ENCODE measurements at places on chromosomes 1 and 21. TPM values are rescaled to one million over a fixed set of nuclear protein-coding genes. Genes with fewer than 3 reads are reported as not detected.

DNA sequence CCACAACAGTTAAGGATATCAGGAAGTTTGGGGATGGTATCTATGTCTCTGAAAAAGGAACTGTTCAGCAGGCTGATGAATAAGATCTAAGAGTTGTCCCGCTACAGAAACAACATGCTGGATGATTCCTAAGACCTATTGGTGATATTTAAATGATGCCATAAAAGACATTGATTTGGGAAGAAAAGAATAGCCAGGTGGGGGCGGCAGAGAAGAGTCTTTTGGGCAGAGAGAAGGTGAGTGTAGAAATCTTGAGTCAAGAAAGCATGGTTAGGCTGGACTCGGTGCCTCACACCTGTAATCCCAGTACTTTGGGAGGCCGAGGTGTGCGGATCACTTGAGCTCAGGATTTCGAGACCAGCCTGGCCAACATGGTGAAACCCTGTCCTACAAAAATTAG lies 11.8 kb upstream of the TMEM201 start:
- no peaks in the 10 kb centered on the region for H3K4me1 ChIP-seq
- no peaks in the 10 kb centered on the region for H3K36me3 ChIP-seq
- H3K27ac ChIP-seq = no peak overlapping the region
- DNase-seq = no peak

DNA sequence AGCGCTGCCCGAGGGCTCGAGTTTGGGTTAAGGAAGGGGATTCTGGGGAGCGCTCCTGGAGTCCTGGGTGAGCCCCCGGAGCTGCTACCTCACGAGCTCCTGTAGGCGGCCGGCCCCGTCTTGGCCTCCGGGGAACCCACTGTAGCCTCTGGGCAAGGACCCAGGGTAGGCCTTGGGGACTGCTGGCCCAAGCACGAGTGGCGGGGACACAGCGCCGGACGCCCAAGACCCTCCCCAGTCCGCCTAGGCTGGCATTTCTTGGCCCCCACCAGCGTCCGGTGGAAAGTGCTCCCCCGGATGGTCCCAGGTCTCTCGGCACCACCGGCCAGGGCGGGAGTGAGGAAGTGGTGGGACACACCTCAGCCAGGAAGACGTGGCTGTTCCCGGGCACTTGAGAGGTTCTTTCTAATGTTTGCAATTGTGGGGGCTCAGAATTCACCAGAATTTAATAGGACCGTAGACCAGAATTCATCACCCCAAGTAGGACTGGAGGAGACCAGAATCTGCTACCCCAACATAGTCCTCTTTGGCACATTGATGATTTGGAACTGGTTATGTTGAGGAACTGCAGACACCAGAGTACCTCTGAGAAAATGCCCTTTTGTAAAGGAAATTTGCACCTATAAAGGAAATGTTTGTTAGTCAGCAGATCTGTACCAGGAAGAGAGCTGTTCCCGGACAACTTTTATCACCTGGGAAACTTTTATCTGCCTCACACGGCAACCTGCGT lies 622 bp upstream of the TMPRSS2 start:
- H3K27me3 ChIP-seq = no peaks in the 10 kb centered on the region
- no peak for DNase-seq
- H3K4me1 ChIP-seq = peaks cover 11% of the 10 kb centered on the region
- peak overlapping the region; percentile 70 for H3K27ac ChIP-seq
- H3K36me3 ChIP-seq = no peaks in the 10 kb centered on the region

DNA sequence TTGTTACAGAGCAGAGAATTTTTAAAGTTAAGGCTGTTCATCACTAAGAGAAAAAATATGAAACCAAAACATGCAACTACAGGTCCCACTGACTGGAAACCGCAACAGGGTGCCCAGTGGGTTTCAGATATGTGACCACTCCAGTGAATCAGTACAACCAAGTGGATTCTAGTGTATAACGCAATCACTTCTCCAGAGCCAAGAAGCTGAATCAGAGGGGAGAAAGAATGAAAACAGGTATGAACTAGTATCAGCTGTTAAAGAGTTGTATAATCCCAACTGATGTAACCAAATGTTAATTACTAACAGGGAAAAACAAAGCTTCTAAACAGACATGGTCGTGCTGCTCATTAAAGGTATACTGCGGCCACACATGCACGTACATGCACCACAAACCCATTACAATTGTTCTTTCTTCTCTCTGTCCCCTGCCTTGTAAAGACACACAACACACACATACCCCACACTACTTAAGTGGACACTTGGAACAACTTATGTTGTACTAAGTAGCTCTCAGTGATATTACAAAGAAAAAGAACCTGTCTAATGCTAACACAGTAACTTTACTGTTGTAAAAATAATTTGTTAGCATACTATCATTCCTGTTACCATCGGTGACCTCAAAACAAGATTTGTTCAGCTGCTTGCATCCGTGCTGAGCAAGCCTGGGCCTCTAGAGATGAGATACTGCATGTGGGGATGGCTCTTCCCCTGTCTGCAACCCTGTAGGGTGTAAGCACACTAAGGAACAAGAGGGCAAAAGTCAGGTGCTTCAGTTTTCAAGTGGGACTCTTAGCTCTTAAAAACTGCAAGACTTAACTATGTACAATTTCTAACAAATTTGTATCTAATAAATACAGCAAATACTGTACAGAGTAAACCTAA lies 74.2 kb downstream of the PTPN14 start:
- no peaks in the 10 kb centered on the region for H3K36me3 ChIP-seq
- no peaks in the 10 kb centered on the region for H3K27me3 ChIP-seq
- peaks cover 24% of the 10 kb centered on the region for H3K4me1 ChIP-seq
- peak overlapping the region; percentile 83 for H3K27ac ChIP-seq
- H3K4me3 ChIP-seq = peak overlapping the region; percentile 5
- DNase-seq = no peak

- no peaks in the 10 kb centered on the region for H3K4me1 ChIP-seq
- DNase-seq = no peak
- no peak overlapping the region for H3K4me3 ChIP-seq
- no peaks in the 10 kb centered on the region for H3K27me3 ChIP-seq
- H3K27ac ChIP-seq = no peak overlapping the region
Measured at GRCh38 chr1:79376106-79376505, 369.6 kb upstream of the ADGRL4 start.

- no peak for DNase-seq
- H3K4me1 ChIP-seq = no peaks in the 10 kb centered on the region
- peaks cover 27% of the 10 kb centered on the region for H3K27me3 ChIP-seq
- no peak overlapping the region for H3K4me3 ChIP-seq
- no peaks in the 10 kb centered on the region for H3K36me3 ChIP-seq
Measured at GRCh38 chr21:45846373-45847160, 135.0 kb upstream of the COL6A1 start.

DNA sequence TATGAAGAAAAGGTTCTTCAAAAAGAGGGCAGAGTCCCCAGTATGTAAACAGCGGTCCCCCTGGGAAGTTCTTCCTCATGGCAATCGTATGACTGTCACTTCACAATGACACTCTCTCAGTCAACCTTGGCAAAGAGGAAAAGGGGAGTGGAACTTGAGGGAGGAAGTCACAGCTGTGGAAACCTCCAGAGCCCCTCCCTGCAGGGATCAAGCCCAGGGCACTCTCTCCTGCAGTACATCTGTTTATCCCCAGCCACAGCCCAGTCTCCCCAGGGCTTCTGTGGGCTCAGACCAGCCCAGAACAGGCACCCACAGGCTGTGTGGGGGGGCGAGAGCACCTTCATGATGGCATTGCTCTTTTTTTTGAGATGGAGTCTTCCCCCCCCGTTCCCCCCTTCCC lies 2.0 kb downstream of the ATP13A2 start:
- H3K4me3 ChIP-seq = no peak overlapping the region
- H3K36me3 ChIP-seq = peaks cover 19% of the 10 kb centered on the region
- H3K4me1 ChIP-seq = peaks cover 27% of the 10 kb centered on the region
- peak overlapping the region; percentile 88 for H3K27ac ChIP-seq
- no peak for DNase-seq

GRCh38 chr1:23931491-23931880 lies 18.3 kb upstream of the CNR2 start:
- no peaks in the 10 kb centered on the region for H3K4me1 ChIP-seq
- H3K27ac ChIP-seq = no peak overlapping the region

DNA sequence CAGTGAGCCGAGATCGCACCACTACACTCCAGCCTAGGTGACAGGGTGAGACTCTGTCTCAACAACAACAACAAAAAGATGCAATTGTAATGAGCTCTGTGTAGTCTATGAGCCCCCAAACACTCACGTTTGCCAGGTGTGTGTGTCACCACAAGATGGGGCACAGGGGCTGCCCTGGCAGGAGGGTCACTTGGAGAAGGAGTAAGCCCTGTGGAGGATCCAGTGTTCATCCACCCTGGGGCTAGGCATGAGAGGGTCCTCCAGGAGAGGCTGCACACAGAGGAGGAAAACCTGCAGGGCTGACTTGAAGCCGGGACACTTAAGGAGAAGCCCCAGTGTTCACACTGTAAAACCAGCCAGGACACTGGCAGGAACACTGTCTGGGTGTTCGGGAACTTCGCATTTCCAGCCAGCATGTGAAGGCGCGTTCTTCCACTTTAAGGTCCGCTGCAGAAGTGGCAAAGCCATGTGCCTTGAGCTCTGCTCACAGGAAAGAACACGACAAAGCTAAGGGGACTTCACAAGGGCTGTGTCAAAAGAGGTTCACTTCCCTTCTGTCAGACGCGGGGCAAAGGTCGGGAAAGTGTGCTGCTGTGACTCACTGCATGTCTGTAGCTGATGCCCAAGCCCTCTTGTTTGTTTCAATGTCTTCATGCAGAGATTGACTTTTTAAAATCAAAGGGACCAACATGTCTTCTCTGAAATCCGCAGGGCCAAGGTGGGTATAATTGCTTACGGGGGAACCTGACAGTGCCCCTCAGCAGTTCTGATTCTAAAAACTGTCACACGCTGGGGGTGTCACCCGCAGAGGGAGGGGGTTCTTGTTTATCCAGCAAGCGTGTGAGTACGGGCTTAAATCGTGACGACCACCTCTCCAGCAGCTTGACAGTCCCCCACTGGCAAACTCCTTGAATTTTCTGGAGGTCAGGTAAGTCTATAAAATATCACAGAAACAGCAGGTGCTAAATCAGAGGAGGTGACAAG lies 102.8 kb downstream of the RIPK4 start:
- H3K4me3 ChIP-seq = peak overlapping the region; percentile 13
- H3K27me3 ChIP-seq = no peaks in the 10 kb centered on the region
- no peaks in the 10 kb centered on the region for H3K36me3 ChIP-seq

GRCh38 chr1:232599178-232600041 lies 30.5 kb downstream of the SIPA1L2 start:
- no peaks in the 10 kb centered on the region for H3K27me3 ChIP-seq
- DNase-seq = no peak
- H3K4me3 ChIP-seq = no peak overlapping the region
- no peaks in the 10 kb centered on the region for H3K36me3 ChIP-seq
- H3K27ac ChIP-seq = no peak overlapping the region

GRCh38 chr1:247440001-247440620 lies 17.8 kb downstream of the OR2B11 start:
- H3K4me3 ChIP-seq = no peak overlapping the region
- H3K36me3 ChIP-seq = no peaks in the 10 kb centered on the region
- peaks cover 5% of the 10 kb centered on the region for H3K27me3 ChIP-seq
- H3K27ac ChIP-seq = no peak overlapping the region
- no peak for DNase-seq
- no peaks in the 10 kb centered on the region for H3K4me1 ChIP-seq

GRCh38 chr21:42855171-42855936 lies 24.0 kb downstream of the WDR4 start:
- H3K27ac ChIP-seq = no peak overlapping the region
- H3K4me1 ChIP-seq = no peaks in the 10 kb centered on the region
- peaks cover 100% of the 10 kb centered on the region for H3K36me3 ChIP-seq
- no peaks in the 10 kb centered on the region for H3K27me3 ChIP-seq
- DNase-seq = no peak

DNA sequence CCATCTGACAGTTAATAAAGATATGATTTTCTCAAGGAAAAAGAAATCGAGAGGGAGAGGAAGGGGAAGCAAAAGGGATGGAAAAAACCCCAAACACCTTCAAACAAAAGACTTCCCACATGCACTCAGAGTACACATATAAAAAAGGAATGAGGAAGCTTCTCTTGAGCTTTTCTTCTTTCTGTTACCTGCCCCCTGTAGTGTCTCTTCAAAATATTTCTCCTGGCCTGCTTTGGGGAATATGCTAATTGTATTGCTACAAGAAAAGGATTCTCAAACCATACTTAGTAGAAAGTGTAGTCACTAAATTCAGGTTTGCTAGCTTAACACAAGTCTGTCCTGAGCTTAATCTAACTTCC lies 58.7 kb downstream of the KIF14 start:
- no peaks in the 10 kb centered on the region for H3K4me1 ChIP-seq
- DNase-seq = no peak
- no peaks in the 10 kb centered on the region for H3K27me3 ChIP-seq
- no peaks in the 10 kb centered on the region for H3K36me3 ChIP-seq

- peaks cover 82% of the 10 kb centered on the region for H3K27me3 ChIP-seq
- peaks cover 29% of the 10 kb centered on the region for H3K4me1 ChIP-seq
- no peak for DNase-seq
- H3K27ac ChIP-seq = no peak overlapping the region
- no peak overlapping the region for H3K4me3 ChIP-seq
- H3K36me3 ChIP-seq = no peaks in the 10 kb centered on the region
Measured at GRCh38 chr21:42216726-42217572, 2.0 kb upstream of the ABCG1 start.

- no peak for DNase-seq
- H3K27me3 ChIP-seq = no peaks in the 10 kb centered on the region
- H3K4me3 ChIP-seq = no peak overlapping the region
- H3K4me1 ChIP-seq = no peaks in the 10 kb centered on the region
- no peak overlapping the region for H3K27ac ChIP-seq
Measured at GRCh38 chr1:218294546-218294945, 9.5 kb downstream of the RRP15 start.

- H3K27me3 ChIP-seq = no peaks in the 10 kb centered on the region
- peak overlapping the region; percentile 89 for H3K27ac ChIP-seq
- H3K4me3 ChIP-seq = peak overlapping the region; percentile 79
- no peak for DNase-seq
- H3K36me3 ChIP-seq = no peaks in the 10 kb centered on the region
Measured at GRCh38 chr1:232951180-232951579, 769 bp downstream of the NTPCR start.

GRCh38 chr1:175749075-175749474 lies 5.7 kb upstream of the TNR start:
- H3K36me3 ChIP-seq = no peaks in the 10 kb centered on the region
- no peak overlapping the region for H3K27ac ChIP-seq
- H3K27me3 ChIP-seq = no peaks in the 10 kb centered on the region
- H3K4me1 ChIP-seq = no peaks in the 10 kb centered on the region
- no peak for DNase-seq

GRCh38 chr1:109847251-109847650 lies 63.4 kb upstream of the CSF1 start:
- H3K4me1 ChIP-seq = no peaks in the 10 kb centered on the region
- H3K27ac ChIP-seq = no peak overlapping the region
- H3K27me3 ChIP-seq = no peaks in the 10 kb centered on the region
- no peak for DNase-seq
- no peaks in the 10 kb centered on the region for H3K36me3 ChIP-seq

Gene TNFSF18
- total RNA-seq = 2.1 TPM

Gene RIMS3
- 2.5 TPM for total RNA-seq

Gene SLC19A2
- total RNA-seq = 9.2 TPM

Gene POGK
- 34.1 TPM for total RNA-seq

Gene ERICH3
- total RNA-seq = not detected

Gene FMN2
- not detected for total RNA-seq

Gene OR2T29
- not detected for total RNA-seq

Gene NGF
- not detected for total RNA-seq

Gene C1orf141
- total RNA-seq = not detected
